ENCODE measurements at places on chromosomes 5 and 9.

GRCh38 chr5:155485386-155485785 is 471.8 kb downstream of the KIF4B start:
- no peaks in the 10 kb centered on the region for H3K36me3 ChIP-seq
- H3K4me1 ChIP-seq, result no peaks in the 10 kb centered on the region
- H3K4me3 ChIP-seq, result no peak overlapping the region
- peak; percentile 69 for DNase-seq

DNA sequence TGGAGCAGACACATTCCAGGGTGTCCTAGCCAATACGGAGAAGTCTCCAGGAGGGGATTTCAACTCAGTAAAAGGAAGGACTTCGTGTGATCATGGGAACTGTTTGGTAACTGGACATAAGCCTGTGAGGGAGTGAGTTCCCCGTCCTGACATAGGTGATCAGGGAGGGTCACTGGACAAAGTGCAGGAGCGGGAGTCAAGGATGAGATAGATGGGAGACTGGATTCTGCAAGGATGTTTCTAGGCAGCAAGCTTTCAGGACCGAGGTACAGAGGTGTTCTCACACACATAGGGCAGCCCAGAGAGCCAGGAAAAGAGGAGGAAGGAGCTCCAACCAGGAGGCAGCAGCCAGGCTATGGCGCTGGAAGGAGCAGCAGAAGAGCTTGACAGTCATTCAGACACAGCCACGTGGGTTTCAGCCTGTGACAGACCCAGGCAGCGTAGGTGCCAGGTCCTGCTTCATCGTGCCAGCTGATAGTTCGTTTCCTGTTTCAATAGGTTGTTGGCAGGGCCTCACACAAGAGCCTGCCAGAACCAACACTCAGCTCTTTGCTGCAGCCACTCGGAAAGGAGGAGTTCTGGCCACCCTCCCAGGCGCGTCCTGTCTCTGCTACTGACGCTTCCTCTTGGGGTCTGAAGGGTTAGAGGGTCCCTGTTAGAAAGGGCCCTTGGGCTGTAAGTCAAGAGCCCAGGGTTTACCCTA is 84.1 kb downstream of the AMBP start:
- peaks cover 34% of the 10 kb centered on the region for H3K4me1 ChIP-seq
- no peak overlapping the region for H3K4me3 ChIP-seq
- peaks cover 22% of the 10 kb centered on the region for H3K36me3 ChIP-seq
- peak; percentile 81 for DNase-seq

DNA sequence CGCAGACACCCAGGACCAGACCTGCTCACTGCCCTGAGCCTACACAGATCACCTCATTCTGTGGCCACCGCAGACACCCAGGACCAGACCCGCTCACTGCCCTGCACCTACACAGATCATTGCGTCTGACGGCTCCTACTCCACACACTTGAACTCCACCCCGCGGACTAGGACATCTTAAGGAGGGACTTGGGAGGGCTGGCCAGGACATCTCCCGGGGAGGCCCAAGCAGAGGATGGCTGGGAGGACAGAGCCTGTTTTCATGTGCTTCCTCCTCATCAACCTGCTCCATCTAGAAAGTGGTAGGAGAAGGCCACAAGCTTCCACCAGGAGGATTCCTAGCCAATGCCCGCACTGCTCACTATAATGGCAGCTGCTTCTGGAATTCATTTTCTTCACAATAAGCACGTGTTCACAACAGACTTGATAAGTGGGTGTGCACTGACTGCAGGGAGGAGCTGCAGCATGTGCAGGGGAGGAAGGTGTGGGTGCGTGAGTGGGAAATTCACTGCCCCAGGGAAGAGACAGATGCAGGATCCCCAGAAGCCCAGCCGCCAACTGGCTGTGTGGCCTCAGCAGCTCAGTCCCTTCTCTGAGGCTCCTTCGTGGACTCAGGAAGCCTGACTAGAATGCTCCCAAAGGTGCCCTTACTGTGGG is 64.8 kb downstream of the AK8 start:
- peaks cover 31% of the 10 kb centered on the region for H3K27me3 ChIP-seq
- H3K4me1 ChIP-seq, result no peaks in the 10 kb centered on the region
- H3K27ac ChIP-seq, result no peak overlapping the region

DNA sequence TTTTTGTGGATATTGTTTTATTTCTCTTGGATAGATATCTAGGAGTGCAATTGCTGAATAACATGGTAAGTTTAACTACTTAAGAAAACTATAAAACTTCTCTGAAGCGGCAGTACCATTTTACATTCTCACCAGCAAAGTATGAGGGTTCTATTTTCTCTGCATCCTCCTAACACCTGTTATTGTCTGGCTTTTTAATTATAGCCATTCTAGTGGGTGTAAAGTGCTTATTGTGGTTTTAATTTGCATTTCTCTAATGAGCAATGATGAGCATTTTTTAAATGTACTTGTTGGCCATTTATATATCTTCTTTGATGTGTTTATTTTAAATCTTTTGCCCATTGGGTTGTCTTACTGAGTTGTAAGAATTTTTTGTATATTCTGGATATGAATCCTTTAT is 28.7 kb downstream of the SMIM32 start:
- H3K4me3 ChIP-seq, result no peak overlapping the region
- H3K27me3 ChIP-seq, result no peaks in the 10 kb centered on the region
- no peak for DNase-seq
- no peaks in the 10 kb centered on the region for H3K4me1 ChIP-seq

- no peak for DNase-seq
- no peaks in the 10 kb centered on the region for H3K27me3 ChIP-seq
- no peaks in the 10 kb centered on the region for H3K4me1 ChIP-seq
- no peaks in the 10 kb centered on the region for H3K36me3 ChIP-seq
- H3K4me3 ChIP-seq, result no peak overlapping the region
These were observed 28.1 kb upstream of the INSYN2B start for GRCh38 chr5:170008376-170008775.

DNA sequence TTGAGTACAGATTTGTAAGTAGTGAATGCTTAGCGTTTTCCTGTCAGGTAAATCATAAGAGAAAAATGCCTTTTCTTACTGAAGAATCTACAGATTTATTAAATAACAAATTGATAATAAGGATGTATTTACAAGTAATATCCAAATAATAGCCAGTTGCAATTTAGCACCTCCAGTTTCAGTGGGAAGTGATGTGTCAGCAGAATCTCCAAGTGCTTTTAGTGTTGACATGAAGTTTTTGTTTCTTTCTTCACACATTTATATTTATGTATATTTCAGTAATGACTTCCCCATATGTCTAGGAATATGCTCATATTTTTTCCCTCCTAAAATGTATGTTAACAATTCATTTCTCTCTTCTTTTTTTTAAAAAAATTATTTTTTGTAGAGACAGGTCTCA is 229.9 kb upstream of the GRIN3A start:
- no peak overlapping the region for H3K27ac ChIP-seq
- H3K4me3 ChIP-seq, result no peak overlapping the region
- no peaks in the 10 kb centered on the region for H3K36me3 ChIP-seq
- H3K4me1 ChIP-seq, result no peaks in the 10 kb centered on the region
- no peak for DNase-seq

Measured in stomach (tissue), 19 donors.